Amniotic stem cell (primary cell): ENCODE measurements at places on chromosomes 1 and 21.

DNA sequence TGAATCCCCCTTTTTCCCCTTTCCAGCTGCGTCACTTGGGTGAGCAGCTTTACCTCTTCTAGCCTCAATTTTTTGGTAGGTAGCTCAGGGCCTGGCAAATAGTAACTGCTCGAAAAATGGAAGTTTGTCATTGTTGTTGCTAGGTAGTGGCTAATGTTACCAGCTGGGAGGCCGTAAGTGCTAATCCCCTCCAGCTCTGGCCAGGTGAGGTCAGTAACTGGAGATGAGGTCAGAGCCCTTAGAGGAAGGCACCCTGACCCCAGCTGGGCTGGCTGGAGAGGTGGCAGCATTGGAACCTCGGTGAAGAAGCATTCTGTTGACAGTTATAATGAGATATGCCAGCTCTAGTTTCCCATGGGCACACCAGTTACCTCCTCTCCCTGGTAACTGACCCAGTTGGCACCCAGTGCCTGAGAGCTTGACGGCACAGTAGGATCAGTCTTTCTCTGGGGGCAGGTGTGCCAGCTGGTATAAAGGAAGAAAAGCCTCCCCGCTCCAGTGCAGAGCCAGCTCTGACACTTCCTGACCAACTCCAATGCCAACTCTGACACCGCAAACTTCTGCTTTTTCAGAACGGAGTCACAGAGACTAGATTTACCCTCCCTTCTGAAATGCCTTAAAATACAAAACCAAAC lies 35.0 kb upstream of the SLC2A1 start:
- no peak for DNase-seq

DNA sequence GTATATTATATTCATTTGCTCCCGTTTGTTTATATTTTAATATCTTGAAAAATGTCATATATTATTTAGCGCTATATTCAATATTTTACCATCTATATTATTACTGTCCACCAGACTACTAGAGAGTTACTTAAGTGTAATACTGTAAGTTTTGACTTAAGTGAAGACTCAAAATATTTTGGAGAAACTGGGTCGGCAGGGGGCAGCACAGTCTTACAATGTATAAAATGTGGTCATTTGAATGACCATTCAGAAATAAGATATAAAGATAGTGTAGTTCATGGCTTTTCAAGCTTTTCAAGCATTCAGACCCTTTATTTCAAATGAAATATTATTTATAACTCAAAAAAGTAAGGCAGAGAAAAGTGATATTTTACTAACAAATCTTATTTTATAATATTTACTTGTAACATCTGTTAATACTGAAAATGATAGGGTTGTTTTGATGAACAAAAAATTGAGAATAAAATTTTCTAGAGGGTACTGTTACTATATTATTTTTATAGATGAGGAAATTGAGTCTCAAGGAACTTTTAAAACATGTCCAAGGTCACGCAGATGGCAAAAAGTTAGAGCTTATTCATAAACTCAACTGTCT lies 89.0 kb upstream of the SERTAD4 start:
- DNase-seq, result peak; percentile 65

DNA sequence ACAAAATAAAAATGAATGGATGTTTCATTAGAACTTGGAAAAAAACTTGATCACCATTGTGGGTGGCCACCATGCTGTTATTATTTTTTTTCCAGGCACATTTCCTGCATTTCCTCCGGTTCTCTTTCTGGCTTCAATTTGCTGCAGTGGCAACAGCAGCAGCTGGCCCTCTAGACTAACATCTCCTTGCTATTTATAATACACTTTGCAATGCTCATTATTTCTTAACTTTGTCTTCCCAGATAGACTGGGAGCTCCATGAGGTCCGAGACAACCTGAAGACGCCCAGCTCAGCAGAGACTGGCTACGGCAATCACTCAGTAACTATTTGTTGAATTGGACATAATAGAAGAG lies 53.4 kb upstream of the ATP5PO start:
- no peak for DNase-seq

DNA sequence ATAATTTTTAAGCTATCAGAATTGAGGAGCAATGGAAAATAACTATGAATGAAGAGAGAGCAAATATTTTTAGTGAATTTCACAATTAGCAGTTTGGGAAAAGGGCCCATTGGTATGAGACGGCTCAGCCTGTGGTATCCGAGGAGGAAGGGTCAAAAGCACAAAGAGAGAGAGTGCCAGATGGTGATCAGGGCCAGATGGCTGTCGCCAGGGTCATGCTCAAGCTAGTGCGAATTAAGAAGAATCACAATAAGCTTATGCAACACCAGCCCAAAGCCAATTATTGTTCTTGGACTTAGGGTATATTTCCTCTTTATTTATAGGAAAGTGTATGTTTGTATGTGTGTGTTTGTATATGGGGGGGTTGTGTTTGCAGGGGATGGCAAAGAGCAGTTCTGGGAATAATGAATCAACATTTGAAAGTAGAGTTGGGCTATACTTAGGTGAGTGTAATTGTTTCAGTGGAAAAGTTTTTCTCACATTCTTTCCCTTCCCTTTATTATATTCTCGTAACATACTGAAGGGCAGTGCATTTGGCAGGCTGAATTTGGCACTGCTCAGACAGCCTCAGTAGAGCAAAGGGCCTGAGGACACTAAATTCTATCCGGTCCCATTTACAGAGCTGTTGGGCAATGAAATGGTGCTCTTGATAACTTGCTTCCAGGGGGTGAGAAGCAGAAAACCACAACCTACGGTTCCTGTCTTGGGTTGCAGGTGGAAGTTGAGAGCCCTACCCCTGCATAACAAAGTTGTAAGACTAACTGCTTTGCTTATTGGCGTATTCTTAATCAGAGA lies 19.5 kb upstream of the DDR2 start:
- DNase-seq, result no peak

GRCh38 chr1:32702599-32703478 lies at the start of gene SYNC:
Gene SYNC, minus strand, starts transcription at chr1:32702770. Its CDS starts 110 bp downstream, at chr1:32702660.
- peak; percentile 55 for DNase-seq

- DNase-seq, result no peak
These were observed 33.4 kb downstream of the TMCC2 start for GRCh38 chr1:205260948-205261732.

DNA sequence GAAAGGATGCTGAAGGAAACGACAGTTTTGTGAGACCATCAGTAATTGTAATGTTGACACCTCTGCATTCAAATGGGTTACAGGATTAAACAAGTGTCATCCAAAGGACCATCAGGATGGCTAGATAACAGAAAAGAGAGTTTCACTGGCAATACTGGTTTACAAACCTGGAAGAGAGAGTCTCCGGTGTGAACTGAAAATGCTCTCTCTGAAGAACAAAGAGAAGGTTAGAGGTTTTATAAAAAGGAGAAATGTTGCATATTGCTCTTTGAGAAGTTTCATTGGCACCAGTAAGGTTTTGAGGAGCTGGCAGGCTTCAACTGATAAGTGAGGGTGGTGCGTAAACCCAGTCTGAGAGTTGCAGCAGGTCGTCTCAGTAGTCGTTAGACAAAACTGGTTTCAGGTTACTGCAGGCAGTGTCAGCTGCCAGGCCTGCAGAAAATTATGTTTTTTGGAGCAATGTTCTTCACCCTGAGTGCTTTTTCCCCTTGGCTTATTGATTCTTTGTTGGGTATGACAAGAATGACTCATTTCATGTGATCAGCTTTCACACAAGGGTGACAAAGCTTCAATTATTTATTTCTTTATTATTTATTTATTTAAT lies 42.2 kb downstream of the KCNK1 start:
- no peak for DNase-seq

DNA sequence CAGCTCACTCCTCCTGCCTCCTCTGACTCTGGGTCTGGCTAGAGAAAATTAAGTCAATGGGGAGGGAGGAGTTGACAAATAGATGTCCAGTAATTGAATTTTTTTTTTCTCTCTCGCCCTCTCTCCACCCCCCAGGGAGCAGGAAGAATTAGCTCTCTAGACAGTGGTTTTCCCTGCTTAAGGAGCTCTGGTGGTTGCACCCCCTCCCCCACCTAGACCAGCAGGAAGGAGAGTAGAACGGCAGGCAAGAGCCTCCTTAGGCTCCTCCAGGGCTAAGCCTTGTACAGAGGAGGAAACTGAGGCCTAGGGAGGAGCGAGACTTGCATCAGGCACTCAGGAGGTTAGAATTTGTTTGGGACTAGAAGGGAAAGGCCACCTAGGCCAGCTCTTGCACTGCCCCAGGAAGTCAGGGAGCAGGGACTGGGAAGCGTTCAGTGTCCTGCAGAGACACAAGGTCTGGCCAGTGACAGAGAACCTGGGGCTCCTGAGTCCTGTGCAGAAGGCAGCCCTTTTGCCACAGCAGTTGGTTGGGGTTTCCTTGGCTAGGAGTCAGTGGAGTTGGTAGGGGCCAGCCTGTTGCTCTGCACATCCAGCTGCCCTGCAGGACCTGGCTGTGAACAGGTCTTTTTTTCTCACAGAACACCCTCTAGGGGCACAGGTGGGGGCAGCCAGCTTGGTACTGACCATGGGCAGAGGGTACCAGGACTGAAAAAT lies 49.5 kb upstream of the ACOT11 start:
- DNase-seq, result no peak

- DNase-seq, result no peak
These were observed 472.6 kb upstream of the DEPDC1 start for GRCh38 chr1:68969441-68969840.

DNA sequence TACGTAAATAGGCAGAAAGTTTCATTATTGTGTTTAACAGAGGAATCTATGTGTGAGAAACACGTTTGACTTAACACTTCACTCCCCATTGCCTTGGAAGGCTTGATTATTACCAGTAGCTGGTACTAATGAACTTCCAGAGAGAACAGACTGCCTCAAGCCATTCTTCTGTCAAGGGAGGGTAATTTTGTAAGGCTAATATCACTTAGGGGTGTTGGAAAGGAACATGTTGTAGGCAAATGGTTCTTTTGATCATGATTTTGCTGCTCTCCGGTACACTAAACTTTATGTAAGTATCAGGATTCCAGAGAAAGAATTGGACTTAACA lies 1.8 kb downstream of the LAMC1 start:
- no peak for DNase-seq

DNA sequence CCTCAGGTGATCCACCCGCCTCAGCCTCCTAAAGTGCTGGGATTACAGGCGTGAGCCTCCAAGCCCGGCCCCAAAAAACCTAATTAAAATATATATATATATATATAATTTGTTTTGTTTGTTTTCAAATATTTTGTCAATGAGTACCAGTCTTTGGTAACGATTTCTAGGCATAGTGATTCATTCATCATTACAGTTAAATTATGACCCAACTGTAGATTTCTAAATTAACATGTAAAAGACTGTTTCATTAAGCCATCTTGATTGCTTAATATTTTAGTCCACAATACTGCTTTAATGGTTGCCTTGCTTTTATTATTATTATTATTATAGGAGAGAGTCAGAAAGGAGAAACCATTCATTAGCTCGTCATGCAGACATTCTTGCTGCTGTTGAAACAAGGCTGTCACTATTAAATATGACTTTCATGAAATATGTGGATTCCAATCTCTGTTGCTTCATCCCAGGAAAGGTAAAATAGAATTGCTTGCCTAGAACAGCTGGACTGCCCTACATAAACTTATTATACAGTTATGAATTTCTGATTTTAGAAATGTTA lies 19.9 kb downstream of the FBXO28 start:
- no peak for DNase-seq

GRCh38 chr1:54173681-54174080 lies 20.9 kb upstream of the CDCP2 start:
- DNase-seq, result no peak

DNA sequence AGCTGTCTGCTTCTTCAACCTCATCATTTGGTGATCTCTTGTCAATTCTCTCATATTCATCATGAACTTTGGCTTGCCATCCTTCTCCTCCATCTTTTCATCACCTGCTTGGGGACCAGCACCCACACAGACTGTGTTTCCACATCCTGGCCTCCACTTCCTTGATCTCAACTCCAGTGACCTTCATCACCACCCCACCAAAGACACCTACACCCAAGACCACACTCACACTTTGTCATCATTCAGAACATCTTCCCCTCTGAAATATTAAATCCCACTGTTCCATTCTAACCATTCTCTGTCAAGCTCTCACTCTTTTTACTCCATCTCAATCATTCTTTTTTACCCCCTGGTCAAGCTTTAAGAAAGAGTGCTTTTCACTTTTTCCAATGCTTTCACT lies 115.5 kb upstream of the VAV3 start:
- DNase-seq, result no peak

DNA sequence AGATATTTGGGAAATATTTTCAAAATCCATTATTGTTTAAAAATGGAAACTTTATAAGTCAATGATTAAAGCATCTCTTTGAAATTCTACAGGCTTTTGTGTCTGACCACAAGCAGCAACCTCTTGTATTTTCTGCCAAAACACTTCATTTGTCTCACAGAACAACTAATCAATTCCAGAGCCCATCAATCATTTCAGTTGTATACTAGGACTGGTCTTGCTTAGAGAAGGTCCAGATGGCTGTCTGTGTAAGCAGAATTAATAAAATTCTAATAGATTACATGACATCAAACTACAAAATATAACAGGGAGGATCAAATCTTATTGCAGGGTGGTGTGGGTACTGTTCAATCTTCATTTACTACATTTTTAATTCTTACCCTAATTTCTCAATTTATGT lies 76.4 kb downstream of the ACBD6 start:
- no peak for DNase-seq

- DNase-seq, result no peak
These were observed 7.1 kb downstream of the LGR6 start for GRCh38 chr1:202200669-202201068.

DNA sequence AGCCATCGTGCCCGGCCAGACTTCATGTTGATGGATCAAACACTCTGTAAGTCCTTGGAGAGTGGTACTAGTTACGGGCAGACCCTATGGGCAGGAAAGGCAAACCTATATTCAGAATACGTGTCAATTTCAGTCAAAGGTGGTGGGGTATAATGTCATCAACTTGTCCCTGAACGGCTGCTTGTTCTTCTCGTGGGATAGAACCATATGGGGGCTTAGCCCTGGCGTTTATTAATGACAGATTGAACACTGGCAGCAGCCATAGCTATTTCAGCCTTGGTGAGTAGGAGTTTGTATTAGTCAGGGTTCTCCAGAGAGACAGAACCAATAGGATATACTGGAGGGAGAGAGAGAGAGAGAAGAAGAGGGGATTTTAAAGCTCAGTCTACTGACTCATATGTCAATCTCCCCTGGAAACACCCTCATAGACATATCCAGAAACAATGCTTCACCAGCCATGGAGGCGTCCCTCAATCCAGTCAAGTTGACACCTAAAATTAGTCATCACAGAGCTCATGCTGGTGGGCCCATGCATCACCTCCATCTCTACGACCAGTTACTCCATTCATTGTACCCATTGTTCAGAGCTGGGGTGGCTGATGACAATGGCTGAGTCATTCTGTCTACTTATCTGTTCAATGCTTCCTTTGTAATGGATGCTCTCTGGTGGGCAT lies 16.1 kb upstream of the AQP10 start:
- no peak for DNase-seq

- no peak for DNase-seq
These were observed 97.2 kb downstream of the LAMC2 start for GRCh38 chr1:183283286-183283685.

GRCh38 chr1:9267352-9267686 lies 25.4 kb upstream of the SPSB1 start:
- DNase-seq, result no peak
